ENCODE measurements at places on chromosomes 2 and 18. TPM values are rescaled to one million over a fixed set of nuclear protein-coding genes. Genes with fewer than 3 reads are reported as not detected.

WNT10A gene
- not detected for total RNA-seq

TANC1 gene
- total RNA-seq: 34.7 TPM

LINC00305 gene
- not detected for total RNA-seq

DYSF gene
- total RNA-seq: 4.3 TPM

KIF1A gene
- under 0.01 TPM for total RNA-seq

PIKFYVE gene
- 52.7 TPM for total RNA-seq

MARCHF4 gene
- 1.5 TPM for total RNA-seq

DSEL gene
- 157 TPM for total RNA-seq

TXNL4A gene
- 54.6 TPM for total RNA-seq

ANKRD30BL gene
- 0.29 TPM for total RNA-seq

LRP1B gene
- not detected for total RNA-seq

AQP4 gene
- total RNA-seq: not detected

OR6B2 gene
- not detected for total RNA-seq

PAX8 gene
- total RNA-seq: 2.9 TPM

REG3G gene
- total RNA-seq: not detected

CYP27A1 gene
- 25.0 TPM for total RNA-seq

DHRS9 gene
- not detected for total RNA-seq

REG3A gene
- not detected for total RNA-seq

RPS27A gene
- 641 TPM for total RNA-seq

PLGLB2 gene
- 3.2 TPM for total RNA-seq

Data from osteoblast (primary cell).